ENCODE measurements at places on chromosomes 13 and 19.

DNA sequence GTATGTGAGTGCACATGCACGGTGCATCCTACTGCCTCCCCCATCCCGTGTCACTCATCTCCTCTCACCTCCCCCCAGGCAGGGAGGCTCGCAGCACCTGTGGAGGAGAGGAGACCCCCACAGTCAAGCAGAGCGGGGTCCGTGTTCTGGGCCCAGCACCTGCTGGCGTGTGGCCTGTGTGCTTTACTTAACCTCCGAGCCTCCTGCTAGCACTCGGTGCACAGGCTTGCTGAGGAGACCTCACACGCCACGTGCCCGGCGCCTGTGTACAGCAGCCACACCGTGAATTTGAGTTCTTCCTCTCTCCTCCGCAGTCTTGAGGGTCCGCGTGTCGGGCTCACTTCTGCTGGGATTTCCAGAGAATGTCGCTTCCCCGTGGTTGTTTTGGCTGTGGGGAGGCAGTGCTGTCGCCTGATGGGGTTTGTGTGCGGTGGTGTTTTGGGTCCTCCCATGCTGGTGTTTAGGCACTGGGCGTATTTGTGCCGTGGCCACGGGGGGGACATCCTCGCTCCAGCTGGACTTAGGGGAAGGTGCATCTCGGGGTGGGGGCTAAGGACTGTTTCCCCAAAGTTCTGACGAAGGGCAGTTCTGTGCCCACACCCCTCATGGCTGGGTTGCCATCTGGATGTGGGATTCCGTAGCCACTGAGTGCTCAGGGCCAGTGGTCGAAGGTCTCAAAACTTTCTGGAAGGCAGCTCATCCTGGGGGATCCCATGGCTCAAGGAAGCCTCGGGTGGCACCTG is 34.8 kb upstream of the TMEM255B start:
- no peak for DNase-seq

DNA sequence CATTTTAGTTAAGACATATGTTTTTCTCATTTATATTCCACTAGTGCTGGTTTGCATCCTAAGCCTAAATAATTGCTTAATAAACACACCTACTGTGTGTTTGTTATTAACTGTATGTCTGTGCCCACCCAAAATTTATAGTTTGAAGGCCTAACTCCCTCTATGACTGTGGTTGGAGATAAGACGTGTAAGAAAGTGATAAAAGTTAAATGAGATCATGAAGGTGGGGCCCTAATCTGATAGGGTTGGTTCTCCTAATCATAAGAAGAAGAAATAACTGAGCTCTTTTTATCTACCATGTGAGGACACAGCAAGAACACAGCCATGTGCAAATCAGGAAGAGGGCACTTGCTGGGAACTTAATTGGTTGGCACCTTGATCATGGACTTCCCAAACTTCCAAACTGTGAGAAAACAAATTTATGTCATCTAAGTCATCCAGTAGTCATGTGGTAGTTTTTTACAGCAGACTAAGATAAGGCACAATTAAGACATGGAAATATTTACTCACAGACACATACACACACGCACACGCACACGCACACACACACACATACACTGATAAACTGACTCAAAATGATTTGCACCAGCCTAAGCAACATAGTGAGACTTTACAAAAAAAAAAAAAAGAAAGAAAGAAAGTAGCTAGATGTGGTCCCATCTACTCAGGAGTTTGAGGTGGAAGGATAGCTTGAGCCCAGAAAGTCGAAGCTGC is 662.1 kb downstream of the PCDH9 start:
- DNase-seq, result no peak

DNA sequence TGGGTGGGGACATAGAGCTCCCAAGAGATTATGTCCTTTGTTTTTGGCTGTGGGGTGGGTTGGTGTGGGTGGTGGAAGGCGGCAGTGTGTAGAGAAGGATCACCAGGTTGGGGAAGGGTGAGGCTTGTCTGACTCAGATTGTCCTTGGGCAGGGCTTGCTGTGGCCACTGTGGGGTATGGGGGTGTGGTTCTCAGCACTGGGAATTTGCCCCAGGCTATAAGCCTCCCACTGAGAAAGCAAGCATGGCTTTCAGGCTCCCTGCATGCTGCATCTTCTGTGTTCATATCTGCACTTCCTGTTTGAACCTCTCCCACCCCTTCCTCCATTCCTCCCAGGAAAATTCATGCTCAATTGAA is 34.9 kb downstream of the DNAJC15 start:
- peak; percentile 60 for DNase-seq

DNA sequence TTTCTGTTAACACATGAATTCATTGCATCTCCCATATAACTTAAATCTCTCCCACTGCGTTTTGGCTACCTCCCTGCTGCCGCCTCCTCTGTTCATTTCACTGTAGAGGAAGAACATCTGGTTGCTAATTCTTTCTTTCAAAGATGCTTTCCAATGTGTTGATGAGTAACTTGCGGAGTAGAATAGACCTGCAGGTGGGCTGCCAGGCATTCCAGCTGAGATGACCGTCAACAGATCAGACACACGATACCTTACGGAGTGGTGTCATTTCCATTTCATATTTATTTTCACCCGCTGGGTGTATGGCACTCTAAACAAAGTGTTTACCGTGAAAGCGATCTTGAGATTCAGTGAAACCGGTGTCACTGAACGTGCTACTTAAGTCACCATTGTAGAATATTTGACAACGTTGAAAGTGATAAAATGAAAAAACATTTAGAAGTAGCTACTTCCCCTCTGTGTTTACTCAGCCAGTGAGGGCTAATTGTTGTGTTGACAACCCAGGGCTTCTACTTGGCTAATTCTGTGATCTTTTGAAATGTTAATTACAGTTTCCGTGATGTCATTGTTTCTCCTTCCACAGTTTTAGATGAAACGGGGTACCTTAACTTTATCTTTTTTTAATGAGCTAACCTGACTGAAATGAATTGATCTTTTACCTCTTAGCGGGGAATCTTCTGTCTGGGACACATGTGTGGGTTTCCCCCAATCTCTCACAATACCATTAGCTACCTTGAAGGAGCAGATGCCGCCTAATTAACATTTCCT is 228.5 kb upstream of the ARGLU1 start:
- no peak for DNase-seq

DNA sequence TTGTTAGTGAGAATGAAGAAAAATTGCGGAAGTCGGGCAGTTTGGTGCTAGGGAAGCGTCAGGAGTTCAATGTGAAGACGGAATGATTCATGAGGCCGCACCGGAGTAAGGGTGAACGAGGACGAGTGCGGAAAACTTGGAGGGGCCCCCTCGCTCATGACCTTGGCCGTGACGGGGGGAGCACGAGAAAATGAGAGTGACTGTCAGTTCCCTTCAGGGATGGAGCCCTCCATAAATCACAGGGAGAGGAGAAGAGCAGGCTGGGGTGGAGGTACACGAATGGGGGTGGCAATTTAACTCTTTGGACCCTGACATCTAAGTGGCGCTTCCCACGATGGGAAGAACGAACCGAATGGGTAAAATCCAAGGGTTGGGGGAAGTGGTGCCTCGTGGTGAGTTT is 486.4 kb downstream of the TSHZ3 start:
- no peak for DNase-seq

- no peak for DNase-seq
These were observed 1604.8 kb downstream of the OLFM4 start for GRCh38 chr13:54633456-54633855.

GRCh38 chr13:93230261-93230855 is 3.8 kb downstream of the GPC6 start:
- DNase-seq, result peak; percentile 87

GRCh38 chr13:44435919-44436510 is 62.4 kb downstream of the SERP2 start:
- no peak for DNase-seq

- no peak for DNase-seq
These were observed 225.2 kb upstream of the TSHZ3 start for GRCh38 chr19:31574251-31574973.

- DNase-seq, result no peak
These were observed 1582.1 kb upstream of the SLC10A2 start for GRCh38 chr13:104648291-104648690.

GRCh38 chr19:33273881-33274662 is 28.3 kb downstream of the CEBPA start:
- peak; percentile 60 for DNase-seq

- no peak for DNase-seq
These were observed 29.0 kb upstream of the ZNF709 start for GRCh38 chr19:12513531-12514061.

- no peak for DNase-seq
These were observed 87.0 kb upstream of the TRPC4 start for GRCh38 chr13:37956536-37956935.

DNA sequence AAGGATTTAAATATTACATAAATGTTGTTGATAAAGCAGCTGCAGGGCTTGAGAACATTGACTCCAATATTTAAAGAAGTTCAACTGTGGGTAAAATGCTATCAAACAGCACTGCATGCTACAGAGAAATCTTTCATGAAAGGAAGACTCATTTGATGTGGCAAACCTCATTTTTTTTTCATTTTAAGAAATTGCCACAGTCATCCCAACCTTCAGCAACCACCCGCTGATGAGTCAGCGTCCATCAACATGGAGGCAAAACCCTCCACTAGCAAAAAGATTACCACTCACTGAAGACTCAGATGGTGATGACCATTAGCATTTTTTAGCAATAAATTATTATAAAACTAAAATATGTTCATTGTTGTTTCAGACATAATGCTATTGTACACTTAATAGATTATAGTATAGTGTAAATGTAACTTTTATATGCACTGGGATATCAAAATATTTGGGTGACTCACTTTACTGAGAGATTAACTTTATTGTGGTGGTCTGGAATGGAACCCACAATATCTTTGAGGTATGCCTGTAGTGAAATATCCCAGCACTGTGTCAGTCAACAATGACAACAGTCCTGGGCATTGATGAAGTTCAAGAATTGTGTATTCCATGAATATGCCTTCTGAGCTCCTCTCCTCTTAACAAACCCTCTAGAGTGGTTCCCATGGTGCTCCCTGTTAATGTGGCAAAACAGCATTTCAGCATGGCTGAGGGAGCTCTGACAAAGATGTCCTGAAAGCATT is 52.4 kb upstream of the SOX21 start:
- DNase-seq, result no peak

DNA sequence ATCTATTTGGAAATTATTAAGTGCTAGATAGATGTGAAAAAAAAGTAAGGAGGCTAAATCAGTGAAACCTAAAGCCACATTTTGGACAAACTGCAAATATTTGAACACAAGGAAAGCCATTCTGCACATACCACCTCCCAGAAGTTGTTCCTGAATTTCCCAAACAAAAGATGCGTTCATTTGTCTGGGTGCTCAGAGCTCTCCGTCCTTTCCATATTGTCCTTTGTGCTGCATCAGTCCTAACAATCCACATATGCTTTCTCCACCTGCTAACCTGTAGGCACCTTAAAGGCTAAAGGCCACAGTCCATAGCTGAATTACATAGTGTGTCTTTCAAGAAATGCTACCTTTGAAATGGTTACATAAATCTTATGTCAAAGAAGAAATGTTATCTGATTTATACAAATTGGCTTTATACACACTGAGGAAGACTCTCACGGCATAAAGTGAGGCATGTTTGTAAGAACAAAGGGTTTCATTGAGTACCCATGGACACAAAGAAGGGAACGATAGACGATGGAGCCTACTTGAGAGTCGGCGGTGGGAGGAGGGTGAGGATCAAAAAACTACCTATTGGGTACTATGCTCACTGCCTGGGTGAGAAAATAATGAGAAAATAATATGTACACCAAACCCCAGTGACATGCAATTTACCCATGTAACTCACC is 182.0 kb downstream of the RGCC start:
- no peak for DNase-seq

DNA sequence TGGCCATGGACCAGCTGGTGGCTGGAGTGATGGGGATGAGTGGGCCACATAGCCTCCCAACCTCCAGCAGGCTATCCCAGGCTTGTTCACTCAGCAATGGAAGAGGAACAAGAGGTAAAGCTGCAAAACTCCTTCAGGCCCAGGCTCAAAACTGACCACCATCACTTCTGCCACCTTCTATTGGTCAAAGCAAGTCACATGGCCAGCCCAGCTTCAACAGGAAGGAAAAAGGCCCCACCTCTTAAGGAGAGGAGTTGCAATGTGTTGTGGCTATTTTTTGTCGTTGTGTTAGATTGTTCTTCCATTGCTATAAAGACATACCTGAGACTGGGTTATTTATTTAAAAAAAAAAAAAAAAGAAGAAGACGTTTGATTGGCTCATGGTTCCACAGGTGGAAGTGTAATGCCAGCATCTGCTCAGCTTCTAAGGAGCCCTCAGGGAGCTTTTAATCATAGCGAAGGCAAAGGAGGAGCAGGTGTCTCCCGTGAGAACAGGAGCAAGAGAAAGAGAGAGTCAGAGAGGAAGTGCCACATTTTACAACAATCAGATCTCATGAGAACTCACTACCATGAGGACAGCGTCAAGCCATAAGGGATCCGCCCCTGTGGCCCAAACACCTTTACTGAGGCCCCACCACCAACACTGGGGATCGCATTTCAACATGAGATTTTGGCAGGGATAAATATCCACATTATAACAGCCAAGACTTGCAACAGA is 5.4 kb downstream of the IGSF23 start:
- DNase-seq, result no peak

DNA sequence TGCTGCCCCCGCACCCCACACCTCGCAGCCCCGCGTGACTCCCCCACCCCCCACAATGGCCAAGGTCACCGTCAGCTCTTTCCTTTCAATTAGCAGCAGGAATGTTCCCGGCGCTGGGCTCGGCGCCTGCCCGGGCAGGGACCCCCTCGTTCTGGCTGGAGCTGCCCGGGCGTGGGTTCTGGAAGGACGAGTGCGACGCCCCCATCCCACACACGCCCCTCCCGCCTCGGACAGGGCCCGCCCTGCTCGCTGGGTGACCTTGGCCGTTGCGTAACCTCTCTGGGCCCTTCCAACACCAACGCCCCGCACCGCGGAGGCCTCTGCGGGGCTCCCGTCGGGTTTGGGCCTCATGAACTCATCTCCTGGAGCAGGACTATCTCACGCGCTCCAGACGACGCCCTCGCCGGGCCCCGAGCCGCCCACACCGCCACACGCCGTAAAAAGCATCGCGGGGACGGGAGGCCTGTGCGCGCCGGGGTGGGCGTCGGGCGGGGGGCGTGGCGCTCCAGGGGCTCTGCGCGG is 10.3 kb downstream of the PALM start:
- no peak for DNase-seq

GRCh38 chr13:88162076-88162702 is 491.0 kb downstream of the SLITRK5 start:
- no peak for DNase-seq
